GM20000 (cell line): ENCODE measurements at places on chromosomes 5 and 9.

GRCh38 chr9:131854896-131855613, 115.2 kb upstream of the RAPGEF1 start:
- no peak for DNase-seq

DNA sequence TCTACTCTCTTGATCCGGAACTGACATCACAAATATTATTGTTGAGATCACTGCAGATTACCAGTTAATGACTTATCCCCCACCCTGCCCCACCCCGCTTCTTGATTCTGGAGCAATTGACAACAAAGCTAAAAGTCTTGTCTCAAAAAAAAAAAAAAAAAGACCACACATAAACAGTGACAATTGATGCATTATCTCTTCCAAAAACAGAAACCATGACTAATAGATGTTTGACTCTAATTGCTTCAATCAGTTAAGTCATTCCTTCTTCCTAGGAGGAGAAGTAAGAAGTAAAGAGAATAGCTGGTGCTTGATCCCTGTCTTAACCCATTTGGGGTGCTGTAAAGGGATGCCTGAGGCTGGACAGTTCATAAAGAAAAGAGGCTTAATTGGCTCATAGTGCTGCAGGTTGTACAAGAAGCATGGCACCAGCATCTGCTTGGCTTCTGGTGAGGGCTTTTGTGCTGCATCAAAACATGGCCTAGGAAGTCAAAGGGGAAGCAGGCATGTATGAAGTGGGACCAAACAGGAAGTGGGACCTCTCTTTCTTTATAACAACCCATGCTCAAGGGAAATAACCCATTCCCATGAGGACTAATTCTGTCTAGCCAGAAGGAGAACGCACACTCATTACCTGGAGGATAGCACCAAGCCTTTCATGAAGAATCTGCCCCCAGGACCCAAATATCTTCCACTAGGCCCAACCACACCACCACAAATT, 158.7 kb downstream of the TMEM167A start:
- no peak for DNase-seq

DNA sequence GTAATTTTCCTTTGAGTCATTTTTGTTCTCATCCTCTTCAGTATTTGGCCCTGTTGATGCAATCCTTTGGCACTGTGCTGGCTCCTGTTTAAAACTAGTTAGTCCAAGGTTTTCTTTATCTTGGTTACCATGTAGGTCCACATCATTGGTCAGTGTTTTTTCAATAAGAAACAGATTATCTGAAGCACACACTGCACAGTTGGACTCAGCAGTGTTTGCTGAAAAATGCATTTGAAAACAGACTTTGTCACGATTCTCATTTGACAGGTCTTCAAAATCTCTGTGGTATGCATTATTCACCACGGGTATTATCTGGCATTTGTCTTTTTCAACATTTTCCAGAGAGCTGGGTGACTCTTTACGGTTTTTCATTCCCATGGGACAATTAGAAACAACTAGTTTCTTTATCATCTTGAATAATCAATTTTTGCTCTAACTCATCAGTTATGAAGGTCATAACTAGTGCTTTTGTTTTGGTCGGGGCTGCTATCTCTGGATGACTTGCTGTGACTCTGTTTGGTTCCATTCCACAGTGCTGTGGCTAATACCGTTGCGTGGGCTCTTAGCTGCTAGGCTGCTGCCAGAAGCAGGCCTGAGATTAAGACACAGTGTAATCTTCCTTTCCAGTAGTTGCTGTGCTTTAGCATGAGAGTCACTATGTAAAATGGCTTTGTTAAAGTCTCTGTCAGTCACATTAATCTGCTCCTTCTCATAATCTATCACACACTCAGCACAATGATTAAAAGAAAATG, 36.2 kb downstream of the NUDT12 start:
- no peak for DNase-seq

GRCh38 chr5:121731377-121731776, 120.3 kb upstream of the FTMT start:
- DNase-seq = no peak

- no peak for DNase-seq
Observed at GRCh38 chr9:109953813-109954497, 174.0 kb downstream of the PALM2AKAP2 start.

GRCh38 chr9:76221423-76221822, 172.8 kb downstream of the RFK start:
- no peak for DNase-seq

- DNase-seq = no peak
Observed at GRCh38 chr5:159469496-159470372, 139.4 kb upstream of the IL12B start.
